ENCODE measurements at places on chromosomes 2 and 18. TPM values are rescaled to one million over a fixed set of nuclear protein-coding genes. Genes with fewer than 3 reads are reported as not detected.

ASPRV1 gene
- 39.5 TPM for total RNA-seq

LRRTM4 gene
- total RNA-seq = 0.89 TPM

PLEK gene
- 12.8 TPM for total RNA-seq

SLC11A1 gene
- 7.9 TPM for total RNA-seq

TTR gene
- total RNA-seq = 1.3 TPM

SP140 gene
- 0.49 TPM for total RNA-seq

MAP3K19 gene
- total RNA-seq = not detected

All from skin of body (tissue), 3 donors.